Activated gamma-delta T cell treated with anti-CD3 and anti-CD28 coated beads, Interleukin-2, amount 50 U/mL, for 16 hours (primary cell): ENCODE measurements at places on chromosomes 6 and 20.

DNA sequence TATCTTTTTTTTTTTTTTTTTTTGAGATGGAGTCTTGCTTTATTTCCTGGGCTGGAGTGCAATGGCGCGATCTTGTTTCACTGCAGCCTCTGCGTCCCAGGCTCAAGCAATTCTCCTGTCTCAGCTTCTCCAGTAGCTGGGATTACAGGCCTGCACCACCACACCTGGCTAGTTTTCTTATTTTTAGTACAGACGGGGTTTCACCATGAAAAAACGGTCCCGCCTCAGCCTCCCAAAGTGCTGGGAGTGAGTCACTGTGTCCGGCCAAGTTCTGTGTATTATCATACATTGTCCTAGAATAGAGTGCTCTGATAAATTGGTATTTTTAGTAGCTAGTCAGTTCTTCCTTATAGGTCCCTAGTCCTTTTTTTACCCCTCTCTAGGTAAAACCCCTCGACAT, 2.8 kb downstream of the SNRPC start:
- no peak for DNase-seq

DNA sequence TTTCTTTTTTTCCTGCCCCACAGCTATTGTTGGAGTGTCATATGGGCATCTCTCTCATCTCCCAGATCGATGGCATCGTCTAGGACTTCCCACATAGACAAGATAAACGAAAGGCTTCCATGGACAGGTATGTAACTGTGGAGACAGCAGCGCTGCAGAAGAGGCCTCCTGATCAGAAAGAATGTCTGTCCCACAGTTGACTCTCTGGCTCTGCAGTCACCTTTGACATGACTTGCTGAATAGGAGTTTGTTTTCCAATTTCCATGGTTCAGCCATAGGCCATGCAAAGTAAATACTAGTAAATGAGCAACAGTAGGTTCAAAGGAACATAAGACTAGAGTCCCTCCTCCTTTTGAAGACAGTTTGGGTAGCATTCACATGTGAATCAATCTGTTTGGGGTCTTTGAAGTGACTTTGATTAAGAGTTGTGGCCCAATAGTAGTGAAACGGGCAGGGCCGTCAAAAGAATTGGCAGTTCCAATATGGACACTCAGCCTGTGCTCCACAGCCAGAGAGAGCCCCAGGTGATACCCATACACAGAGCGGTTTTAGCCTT, 134.7 kb upstream of the IFNGR1 start:
- no peak for DNase-seq

DNA sequence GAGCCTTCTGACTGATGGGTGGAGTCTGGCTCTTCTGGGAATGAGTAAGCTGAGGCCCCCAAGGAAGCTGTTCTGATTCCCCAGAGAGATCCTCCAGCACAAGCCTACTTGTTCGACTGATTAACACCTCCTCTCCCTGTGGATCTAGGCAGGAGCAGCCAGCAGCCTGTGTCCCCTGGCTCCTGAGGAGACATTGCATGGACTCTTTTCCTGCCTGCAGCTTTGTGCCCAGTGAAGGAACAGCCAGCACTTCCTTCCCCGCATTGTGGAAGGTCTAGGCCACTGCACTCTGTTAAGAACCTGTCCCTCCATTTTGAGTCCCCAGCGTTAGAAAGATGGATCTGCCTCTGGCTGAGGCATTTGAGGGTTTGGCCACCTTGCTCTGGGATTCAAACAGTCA, 29.1 kb downstream of the LRFN2 start:
- DNase-seq: no peak

GRCh38 chr6:128723667-128724066, 159.3 kb upstream of the LAMA2 start:
- no peak for DNase-seq

GRCh38 chr6:139473231-139473701, 98.8 kb upstream of the CITED2 start:
- no peak for DNase-seq

- no peak for DNase-seq
These were observed 38.2 kb upstream of the TTPAL start for GRCh38 chr20:44437497-44437896.

DNA sequence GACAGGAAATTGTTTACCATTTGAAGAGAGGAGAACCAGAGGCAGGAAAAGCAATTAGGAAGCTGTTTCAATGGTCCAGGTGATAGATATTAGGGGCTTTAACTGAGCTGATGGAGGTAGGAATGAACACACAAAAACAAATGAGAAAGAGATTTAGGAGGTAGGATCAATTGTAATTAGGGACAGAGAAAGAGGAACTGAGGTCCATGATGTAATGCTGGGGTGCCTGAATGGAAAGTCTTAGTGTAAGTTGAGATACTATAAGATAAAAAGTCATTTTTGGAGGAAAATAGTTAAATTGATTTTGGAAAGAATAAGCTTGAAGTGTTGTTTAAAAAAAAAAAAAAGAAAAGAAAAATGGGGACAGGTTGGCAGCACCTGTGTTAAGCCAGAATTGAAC, 58.5 kb upstream of the B3GAT2 start:
- no peak for DNase-seq

DNA sequence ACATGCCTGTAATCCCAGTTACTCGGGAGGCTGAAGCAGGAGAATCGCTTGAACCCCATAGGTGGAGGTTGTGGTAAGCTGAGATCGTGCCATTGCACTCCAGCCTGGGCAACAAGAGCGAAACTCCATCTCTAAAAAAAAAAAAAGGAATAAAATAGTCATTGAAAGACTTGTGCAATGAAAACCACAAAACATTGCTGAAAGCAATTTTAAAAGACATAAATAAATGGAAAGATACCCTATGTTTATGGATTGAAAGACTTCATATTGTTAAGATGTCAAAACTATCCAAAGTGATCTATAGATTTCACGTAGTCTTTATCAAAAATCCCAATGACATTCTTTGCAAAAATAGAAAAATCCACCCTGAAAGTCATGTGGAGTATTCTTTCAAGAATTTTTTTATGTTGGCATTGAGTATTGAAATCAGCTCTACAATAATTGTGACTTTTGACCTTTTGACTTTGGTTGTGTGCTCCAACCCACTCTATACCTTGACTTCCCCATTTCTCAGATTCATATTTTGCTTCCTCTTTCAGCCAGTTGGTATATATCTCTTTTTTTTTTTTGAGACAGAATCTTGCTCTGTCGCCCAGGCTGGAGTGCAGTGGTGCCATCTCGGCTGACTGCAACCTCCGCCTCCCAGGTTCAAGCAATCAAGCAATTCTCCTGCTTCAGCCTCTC, 45.5 kb upstream of the SLC23A2 start:
- DNase-seq: no peak

GRCh38 chr6:1622851-1623768, 13.4 kb downstream of the FOXC1 start:
- DNase-seq: no peak

- DNase-seq: no peak
These were observed 5.2 kb downstream of the STX11 start for GRCh38 chr6:144155529-144155928.

GRCh38 chr6:65399355-65400084, 307.5 kb downstream of the EYS start:
- no peak for DNase-seq

DNA sequence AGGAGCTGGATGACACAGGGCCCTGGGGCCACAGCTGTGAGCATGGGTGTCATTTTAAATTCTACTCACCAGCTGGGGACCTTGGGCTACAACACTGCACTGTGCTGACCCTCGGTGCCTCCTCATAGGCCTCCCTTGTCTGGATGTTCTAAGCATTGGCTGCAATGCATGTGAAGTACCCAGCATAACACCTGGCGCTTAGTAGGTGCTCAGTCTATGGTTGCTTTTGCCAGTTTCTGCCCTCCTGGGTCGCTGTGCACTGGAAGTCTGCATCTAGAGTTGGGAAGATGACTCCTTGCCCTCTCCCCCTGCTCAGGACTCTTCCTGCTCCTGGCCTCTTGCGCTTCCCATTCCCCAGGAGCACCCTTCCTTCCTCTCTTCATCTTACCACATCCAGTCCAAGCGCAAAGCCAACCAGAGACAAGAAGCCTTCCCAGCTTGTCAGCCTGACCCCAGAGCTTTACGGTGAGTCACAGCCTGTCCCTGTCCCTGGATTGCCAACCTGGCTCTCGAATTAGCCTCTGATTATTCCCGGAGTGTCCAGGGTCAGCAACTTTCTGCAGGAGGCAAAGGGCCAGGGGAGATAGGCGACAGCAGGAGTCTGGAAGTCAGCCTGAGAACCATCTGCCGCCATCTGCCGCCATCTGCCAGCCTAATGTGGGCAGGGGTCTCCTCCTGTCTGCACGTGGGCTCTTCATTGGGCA, 8.8 kb downstream of the SLC13A3 start:
- DNase-seq: no peak

GRCh38 chr20:51650685-51651134, 108.2 kb upstream of the NFATC2 start:
- DNase-seq: no peak
